Hematopoietic multipotent progenitor cell treated with erythropoietin and hydrocortisone succinate and interleukin-3 and kit ligand, for 6 days (in vitro differentiated cells): ENCODE measurements at places on chromosomes 2 and 18.

- peak; percentile 89 for DNase-seq
Measured at GRCh38 chr2:230326453-230327417, at the start of gene SP140L. SP140L (plus strand) TSS chr2:230327193; CDS start chr2:230327270, 77 bp downstream.

DNA sequence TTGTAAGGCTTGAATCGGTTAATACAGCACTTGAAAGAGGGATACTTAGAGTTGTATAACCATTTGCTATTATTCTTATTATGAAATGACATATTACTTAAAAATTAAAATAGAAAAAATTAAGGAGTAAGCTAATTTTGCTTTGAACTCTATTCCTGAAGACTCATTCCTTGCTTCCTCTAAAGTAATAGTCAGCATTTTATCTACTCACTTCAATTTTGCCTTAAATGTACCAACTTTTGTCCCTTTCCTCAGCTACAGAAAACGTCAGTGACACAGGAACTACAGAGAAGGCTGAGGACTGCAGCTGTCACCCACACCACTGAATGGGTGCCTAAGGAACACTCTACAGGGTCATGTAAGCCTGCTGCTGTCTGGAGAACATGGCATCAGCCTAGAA is 80.7 kb upstream of the OSR1 start:
- no peak for DNase-seq

DNA sequence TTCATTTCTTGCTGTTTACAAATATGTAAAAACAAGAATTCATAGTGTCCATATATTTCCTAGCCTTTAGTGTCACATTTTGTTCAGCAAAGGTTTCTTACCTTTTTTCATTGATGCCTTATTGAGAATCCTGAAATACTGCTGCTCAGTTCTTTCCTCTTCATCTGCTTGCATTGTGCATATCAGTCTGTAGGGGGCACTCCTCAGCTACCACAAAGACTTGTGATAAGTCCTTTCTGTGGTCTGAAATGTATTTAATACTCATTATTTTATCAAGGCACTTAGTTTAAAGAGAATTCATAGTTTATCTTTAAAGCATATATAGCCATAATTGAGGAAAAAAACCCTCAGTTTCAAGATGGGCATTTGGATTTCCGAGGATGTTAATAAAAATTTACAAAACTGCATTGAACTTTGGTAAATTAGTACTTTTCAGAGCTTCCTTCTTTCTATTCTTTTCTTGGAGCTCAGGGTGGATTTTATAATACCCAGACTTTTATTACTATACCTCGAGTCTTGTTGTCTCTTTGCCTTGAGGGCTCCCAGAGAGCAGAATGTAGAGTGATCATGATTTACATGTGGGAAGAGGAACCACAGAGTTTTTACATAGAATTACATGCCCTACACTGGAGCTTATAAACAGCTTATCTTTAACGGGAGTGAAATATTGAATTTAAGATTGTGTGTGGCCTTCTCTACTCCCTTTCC is 570.1 kb downstream of the PLCL1 start:
- DNase-seq: peak; percentile 75

DNA sequence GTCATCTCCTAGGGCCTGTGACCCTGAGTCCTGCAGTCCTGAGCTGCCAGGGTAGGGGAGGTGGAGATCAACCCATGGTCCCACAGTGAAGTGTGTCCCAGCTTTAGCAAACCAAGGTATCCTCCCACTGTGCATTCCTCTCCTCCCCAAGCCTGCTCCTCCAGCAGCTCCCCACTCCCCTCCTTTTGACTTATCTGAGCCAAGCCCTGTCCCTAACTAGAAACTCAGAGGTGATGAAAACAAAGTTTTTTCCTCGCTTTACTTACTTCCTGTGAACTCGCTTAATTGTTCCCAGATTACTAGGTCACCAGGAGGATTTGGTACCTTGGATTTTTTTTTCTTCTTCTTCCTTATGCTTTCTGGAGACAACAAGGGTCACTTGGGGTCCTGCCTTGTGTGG is 80.8 kb downstream of the EHD3 start:
- no peak for DNase-seq

DNA sequence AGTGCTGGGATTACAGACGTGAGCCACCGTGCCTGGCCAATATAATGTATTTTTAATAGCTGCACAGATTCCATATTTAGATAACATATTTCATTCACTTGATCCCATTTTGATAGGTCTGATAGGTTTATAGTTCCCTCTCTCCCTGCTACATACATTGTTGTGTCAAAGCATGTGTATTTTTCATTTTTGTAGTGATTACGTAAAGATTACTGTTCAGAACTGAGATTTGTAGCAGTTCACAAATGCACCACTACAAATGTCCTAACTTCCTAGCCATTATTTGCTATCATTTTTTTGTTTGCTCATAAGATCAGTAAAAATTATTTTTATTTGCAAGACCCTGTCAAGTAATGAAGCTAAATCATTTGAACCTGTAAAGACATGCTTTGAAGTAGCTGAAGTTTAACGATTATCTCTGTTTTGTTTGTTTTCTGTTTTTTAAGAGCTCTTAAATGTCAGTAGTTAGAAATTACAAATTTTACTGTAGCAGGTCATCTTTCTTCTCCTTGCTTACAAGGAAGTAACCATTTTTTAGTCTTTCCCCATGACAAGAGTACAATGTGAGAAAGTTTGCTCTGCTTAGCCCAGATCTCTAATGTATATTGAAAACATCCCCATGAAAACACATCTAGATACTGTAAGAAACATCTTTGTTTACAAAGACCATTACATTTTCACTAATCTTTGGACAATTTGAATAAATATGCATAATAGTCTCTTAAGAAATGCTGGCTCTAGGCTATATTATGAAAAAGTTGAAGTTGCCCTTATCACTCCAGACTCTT is 54.1 kb downstream of the EML4 start:
- DNase-seq: no peak

DNA sequence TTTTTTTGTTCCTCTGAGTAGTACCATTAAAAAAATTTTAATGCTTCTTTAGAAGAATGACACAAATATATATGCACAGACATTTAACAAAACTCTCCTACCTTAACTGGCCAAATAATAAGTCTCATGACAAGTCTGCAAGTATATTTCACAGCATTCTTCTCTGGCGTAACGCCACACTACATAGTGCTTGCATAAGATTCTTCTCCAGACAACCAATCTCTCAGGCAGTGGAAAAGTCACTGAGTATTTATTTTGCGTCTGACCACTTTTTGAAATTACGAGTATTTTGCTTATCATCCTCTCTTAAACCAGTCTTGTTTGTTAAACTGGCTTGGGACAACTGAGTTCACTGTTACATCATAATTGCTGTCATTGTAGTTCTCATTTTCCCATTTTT is 749.2 kb downstream of the ADCYAP1 start:
- no peak for DNase-seq

- no peak for DNase-seq
Measured at GRCh38 chr18:63753676-63754075, 21.5 kb upstream of the SERPINB7 start.

GRCh38 chr18:9772847-9773677 is 65.0 kb downstream of the RAB31 start:
- DNase-seq: no peak
